ENCODE measurements at places on chromosomes 13 and 19. TPM values are rescaled to one million over a fixed set of nuclear protein-coding genes. Genes with fewer than 3 reads are reported as not detected.

DNA sequence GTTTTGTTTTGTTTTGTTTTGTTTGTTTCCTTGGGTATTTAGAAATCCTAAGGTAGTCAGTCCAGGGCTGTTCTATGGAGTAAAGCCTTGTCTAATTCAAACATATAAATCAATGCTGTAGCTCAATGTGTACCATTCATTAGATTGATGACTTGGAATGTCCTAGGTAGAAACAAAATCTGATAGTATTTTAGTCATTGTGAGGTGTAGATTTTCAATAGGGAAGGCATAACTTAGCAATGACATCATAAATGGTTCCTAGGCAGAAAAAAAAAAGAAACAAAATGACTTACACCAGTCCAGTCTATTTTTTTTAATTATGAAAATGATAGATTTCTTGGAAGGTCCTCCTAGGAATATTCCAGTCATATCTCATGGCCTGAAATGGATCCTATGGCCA is 189.9 kb downstream of the SPRY2 start:
- H3K27ac ChIP-seq = no peak overlapping the region
- H3K27me3 ChIP-seq = no peaks in the 10 kb centered on the region
- H3K36me3 ChIP-seq = no peaks in the 10 kb centered on the region
- DNase-seq = no peak

DNA sequence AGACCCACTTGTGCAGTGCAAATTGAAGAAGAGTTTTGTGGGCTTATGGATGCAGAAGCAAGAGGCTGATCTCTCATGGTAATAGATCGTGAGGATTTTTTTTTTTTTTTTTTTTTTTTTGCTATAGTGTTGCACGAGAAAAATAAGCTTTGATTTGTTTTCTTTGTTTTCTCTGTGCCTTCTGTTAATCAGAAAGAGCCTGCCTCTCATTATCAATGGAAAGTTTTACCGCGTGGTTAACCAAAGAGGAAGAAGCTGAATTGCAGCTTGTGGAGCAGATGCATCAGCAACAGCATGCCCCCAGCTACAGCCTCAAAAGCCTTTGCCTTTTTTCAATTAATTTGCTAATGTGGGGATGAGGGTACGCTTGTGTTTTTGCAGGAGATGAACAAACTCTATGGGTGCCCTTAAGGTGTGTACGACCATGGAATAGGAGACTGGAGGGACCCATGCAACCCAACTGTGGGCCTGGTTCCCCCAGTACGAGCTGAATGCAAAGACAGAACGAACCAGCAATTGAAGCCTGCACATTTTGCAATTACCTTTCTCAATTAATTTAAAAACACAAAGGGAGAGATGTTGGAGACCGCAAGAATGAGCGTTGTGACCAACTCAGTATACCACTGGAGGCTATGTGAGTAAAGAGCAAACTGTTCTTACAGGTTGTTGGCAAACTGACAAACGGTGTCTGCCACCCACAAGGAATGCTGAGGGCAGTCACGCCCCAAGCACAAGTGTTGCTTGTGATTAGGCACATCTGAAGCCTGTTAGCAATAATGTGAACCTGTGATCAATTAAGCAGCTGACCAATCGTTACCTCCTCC is 58.6 kb upstream of the SPRY2 start:
- H3K4me3 ChIP-seq = no peak overlapping the region
- no peak overlapping the region for H3K27ac ChIP-seq
- no peak for DNase-seq
- H3K4me1 ChIP-seq = peaks cover 3% of the 10 kb centered on the region
- H3K36me3 ChIP-seq = no peaks in the 10 kb centered on the region

NKPD1 gene
- total RNA-seq = 50.7 TPM

DNA sequence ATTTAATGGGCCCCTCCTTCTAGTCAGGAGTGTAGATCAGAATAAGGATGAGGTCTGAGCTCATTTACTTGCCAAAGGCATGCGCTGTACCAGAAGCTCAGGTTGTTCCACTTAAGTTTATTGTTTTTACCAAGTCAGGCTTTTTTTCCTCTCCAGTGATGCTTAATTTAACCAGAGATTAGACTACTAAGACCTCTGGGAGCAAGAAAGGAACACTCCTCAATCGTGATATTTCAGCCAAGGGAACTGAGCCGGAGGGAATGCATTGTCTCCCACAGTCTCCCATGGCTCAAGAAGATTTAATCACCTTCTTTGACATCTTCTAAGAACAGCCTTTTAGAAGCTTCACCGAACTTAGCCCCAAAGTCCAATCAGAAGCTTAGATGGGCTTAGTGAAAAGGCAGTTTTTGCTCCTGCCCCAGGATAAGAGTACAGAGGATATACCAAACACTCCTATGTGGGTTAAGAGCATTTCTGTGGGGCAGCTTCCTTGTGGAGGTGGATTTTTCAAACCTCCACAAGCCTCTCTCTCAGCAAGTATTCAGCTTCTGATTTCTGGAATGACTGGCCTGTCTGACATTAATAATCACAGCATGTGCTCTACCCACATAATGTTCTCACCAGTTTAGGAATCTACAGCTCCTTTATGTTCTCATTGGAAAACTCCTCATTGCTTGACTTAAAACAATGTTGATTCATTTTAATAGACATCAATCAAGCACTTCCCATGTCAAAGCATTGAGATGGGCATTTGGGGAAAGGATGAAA is 322.7 kb downstream of the SUCLA2 start:
- H3K36me3 ChIP-seq = no peaks in the 10 kb centered on the region
- no peak overlapping the region for H3K4me3 ChIP-seq
- H3K4me1 ChIP-seq = peaks cover 1% of the 10 kb centered on the region
- peak overlapping the region; percentile 24 for H3K27ac ChIP-seq
- H3K27me3 ChIP-seq = no peaks in the 10 kb centered on the region

DNA sequence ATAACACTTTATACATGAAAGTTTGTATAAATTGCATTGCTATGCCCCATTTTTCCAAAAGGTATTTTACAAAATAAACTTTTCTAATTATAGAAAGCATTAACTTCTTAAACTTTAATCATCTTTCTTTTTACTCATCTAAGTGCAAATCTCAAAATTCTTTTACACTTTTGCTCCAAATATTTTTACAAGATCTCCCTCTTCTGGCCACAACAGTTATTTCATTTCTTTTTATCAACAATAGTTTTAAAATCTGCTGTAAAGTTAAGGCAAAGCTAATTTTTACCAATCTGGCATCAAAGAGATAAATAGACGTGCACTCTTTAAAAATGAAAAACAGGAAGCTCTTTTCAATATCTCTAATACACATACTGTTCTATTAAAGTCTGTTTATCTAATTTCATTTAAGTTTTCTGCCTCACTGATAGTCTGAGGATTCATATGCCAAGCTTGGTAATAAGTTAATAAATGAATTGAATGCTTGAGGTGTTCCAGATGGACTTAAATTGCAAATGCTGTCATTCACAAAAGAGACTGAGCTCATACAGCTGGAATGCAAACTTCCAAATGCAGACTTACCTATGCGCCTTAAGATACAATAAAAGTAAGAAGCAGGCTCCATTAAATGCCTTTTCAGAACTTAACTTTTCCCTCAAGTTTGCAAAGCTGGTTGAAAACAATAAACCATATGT is 583.0 kb upstream of the ATXN8OS start:
- no peaks in the 10 kb centered on the region for H3K36me3 ChIP-seq
- no peak overlapping the region for H3K4me3 ChIP-seq
- no peak for DNase-seq
- no peaks in the 10 kb centered on the region for H3K27me3 ChIP-seq
- H3K4me1 ChIP-seq = no peaks in the 10 kb centered on the region
- no peak overlapping the region for H3K27ac ChIP-seq

OVOL3 gene
- total RNA-seq = not detected

DNA sequence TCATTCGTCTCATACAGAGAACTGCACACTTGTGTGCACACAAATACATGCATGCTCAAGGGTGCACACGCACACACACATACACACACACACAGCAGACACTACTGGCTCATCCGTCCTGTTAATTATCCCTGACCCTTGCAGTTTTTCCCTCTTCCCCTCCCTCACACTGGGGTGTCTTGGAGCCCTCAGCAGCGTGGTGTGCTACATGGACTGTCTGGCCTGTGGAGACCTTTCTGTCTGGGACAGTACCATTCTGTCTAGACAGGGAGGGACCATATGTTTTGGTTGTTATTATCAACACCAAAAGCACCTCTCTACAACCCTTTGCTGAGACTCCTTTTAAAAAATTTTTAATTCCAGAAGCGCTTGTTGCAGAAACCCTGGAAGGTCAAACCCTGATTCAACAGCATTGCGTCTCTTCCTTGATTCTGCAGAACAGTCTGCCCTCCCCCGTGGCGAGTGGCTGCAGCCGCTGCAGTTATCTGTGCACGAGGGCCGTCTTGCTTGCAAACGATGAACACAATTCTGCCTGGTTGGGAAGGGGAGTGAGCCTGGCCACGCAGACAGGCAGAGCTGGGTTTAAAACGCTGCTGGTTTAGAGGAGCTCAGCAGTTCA is 374.0 kb downstream of the IRS2 start:
- no peak overlapping the region for H3K27ac ChIP-seq
- DNase-seq = no peak
- no peaks in the 10 kb centered on the region for H3K4me1 ChIP-seq
- H3K4me3 ChIP-seq = no peak overlapping the region
- H3K36me3 ChIP-seq = no peaks in the 10 kb centered on the region

GRCh38 chr19:13014101-13014920 is 19.0 kb downstream of the NFIX start:
- peak overlapping the region; percentile 97 for H3K27ac ChIP-seq
- H3K36me3 ChIP-seq = no peaks in the 10 kb centered on the region
- DNase-seq = no peak
- peak overlapping the region; percentile 50 for H3K4me3 ChIP-seq
- H3K4me1 ChIP-seq = peaks cover 95% of the 10 kb centered on the region
- H3K27me3 ChIP-seq = no peaks in the 10 kb centered on the region

TMC4 gene
- total RNA-seq = 3.4 TPM

- H3K4me3 ChIP-seq = peak overlapping the region; percentile 43
- peaks cover 57% of the 10 kb centered on the region for H3K27me3 ChIP-seq
- peaks cover 9% of the 10 kb centered on the region for H3K4me1 ChIP-seq
- no peak for DNase-seq
These were observed 8.1 kb upstream of the SDHAF1 start for GRCh38 chr19:35986664-35987570.

THOP1 gene
- total RNA-seq = 46.7 TPM
